ENCODE measurements at places on chromosomes 6 and 20.

- no peak for DNase-seq
Measured at GRCh38 chr6:140897349-140897748, 1235.4 kb upstream of the GJE1 start.

GRCh38 chr20:47356526-47357295 is at the start of gene ZMYND8:
Gene ZMYND8, minus strand, starts transcription at chr20:47356699. Its CDS starts 29 bp downstream, at chr20:47356670.
- peak; percentile 86 for DNase-seq

DNA sequence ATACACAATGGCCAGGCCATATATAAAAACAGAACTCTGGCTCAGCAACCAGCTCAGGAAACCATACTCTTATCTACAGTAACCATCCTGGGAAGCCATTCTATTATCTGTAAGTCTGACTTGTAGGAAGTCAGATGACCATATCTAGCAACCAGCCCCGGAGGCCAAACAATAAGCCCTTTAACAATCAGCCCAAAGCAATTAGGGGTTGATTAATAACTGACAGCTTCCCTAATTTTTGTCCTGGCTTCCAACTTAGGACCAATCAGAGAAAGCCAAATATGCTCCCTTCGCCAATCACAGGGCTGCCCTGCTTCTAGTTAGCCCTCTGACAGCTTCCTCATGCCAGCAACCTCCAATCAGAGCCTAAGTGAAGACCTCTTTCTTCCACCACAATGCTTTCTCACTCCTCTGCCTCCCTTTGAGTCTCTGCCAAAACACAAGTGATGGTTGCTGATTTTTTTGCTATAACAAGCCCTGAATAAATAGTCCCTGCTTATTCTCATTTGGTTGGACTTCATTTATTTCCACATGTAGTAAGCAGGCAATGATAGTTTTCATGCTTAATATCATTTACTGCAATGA is 37.8 kb upstream of the STXBP5 start:
- no peak for DNase-seq

GRCh38 chr20:32823078-32823477 is 3.3 kb downstream of the MAPRE1 start:
- peak; percentile 83 for DNase-seq

GRCh38 chr20:37202267-37202943 is 23.1 kb upstream of the MROH8 start:
- peak; percentile 95 for DNase-seq

DNA sequence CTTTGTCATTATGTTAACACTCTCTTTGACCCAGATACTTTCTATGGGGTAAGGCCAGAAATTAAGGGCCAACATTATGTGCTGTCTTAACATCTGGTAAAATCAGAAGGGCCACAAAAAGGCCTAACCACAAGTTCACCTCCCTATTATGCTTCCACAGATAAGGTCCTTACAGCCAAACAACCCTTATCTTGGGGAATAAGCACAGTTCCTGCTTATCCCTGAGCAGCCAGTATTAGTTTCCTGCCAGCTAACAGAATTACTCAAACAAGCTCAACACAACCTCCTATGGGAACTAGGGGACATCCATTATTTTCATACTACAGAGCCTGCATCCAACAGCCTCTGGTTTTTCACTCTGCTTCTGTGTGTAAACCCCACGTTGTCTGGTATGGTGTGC is 724.8 kb downstream of the HACE1 start:
- no peak for DNase-seq

DNA sequence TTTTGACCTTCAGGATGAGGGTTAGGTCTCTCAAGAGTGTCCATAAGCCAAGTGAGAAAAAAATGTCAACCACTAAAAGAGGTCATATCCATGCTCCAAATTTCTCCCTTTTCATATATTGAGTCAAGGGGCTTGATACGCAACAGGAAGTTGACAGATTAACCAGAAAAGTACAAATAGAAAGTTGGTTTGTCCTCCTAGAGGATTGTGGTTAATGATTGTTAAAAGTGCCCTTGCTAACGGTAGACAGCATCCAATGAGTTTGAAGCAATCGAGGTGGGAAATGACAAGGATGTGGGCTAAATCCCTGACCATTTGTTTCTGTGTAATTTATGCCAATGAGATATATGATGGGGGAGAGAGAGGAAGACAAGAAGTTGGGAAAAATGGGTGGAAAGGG is 18.1 kb upstream of the HBS1L start:
- peak; percentile 71 for DNase-seq

GRCh38 chr20:9616833-9617461 is 102.6 kb downstream of the LAMP5 start:
- peak; percentile 47 for DNase-seq

DNA sequence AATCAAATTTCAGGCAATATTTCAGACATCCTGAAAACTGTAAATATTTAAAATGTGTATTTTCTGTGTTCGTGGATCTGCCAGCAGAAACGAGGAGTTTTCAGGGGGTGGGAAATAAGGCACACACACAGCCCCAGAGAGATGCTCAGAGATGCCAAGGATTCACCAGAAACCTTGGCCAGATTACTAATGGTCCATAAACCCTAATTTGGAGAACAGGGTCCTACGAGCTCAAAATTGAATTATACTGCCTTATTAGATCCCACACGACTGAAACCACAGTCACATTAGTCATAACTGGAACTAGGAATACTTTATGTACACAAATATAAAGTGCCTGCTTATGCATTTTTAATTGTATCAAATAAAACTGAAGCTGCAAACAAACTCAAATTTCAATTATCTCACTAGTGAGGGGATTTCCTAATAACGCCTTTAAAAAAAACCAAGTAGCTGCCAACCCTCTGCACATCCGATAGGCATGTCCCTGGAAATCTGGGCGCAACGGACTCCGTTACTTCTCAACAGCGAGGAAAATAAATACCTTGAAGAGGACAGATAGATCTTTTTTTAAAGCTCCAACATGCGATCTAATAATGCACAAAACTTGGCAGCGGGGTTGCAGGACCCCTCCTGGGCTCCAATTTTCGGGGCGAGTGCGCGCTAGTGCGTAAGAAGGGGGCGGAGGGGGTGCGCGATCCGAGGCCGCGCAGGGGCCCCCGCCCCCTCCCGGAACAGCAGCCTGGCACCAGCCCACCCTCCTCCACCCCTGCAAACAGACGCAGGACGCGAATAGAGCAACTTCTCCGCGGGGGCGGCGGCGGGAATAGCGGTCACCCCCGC is 897 bp downstream of the CHD6 start:
- DNase-seq, result peak; percentile 17

GRCh38 chr6:26383624-26384417 is 913 bp downstream of the BTN2A2 start:
- DNase-seq, result peak; percentile 57

DNA sequence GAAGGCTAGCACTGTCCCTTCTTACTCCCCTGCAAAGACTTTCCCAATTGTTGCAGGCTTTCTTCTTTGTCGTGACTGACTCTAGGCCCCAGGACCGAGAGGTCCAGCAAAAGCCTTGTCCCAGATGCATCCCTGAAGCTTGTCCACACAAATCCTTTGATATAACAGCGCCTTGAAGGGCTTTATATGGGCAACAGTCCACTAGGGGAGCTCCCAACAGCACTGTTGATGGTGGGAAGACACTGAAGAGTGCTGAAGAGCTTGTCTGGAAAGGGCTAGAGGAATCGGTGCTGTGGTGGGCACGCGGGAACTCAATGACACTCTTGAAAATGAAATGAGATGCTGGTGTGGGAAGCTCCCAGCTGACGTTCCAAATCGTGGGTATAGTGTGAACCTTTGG is 316.1 kb upstream of the CDH4 start:
- DNase-seq, result no peak

- DNase-seq, result no peak
Measured at GRCh38 chr6:22221630-22222029, 75.2 kb downstream of the PRL start.

- peak; percentile 81 for DNase-seq
Measured at GRCh38 chr20:33370291-33370690, 31.0 kb downstream of the CDK5RAP1 start.

GRCh38 chr6:68160348-68160747 is 474.7 kb upstream of the ADGRB3 start:
- no peak for DNase-seq

DNA sequence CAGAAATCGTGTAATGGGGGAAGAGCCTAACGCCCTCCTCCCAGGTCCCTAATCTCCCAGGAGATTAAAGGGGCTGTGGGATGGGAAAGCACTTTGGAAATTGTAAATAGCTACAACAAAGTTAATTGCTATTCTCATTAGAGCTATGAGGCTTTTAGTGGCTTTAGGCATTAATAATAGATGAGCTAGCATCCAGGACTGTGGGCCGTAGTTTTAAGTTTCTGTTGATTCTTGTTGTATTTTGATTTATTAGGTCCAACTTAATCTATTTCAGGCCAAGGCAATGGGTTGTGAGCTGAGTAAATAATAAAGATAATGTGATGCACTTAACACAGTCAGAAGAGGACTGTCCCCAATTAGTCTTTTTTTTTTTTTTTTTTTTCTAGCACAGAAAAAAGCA is 67.7 kb downstream of the ANKRD6 start:
- DNase-seq, result no peak

DNA sequence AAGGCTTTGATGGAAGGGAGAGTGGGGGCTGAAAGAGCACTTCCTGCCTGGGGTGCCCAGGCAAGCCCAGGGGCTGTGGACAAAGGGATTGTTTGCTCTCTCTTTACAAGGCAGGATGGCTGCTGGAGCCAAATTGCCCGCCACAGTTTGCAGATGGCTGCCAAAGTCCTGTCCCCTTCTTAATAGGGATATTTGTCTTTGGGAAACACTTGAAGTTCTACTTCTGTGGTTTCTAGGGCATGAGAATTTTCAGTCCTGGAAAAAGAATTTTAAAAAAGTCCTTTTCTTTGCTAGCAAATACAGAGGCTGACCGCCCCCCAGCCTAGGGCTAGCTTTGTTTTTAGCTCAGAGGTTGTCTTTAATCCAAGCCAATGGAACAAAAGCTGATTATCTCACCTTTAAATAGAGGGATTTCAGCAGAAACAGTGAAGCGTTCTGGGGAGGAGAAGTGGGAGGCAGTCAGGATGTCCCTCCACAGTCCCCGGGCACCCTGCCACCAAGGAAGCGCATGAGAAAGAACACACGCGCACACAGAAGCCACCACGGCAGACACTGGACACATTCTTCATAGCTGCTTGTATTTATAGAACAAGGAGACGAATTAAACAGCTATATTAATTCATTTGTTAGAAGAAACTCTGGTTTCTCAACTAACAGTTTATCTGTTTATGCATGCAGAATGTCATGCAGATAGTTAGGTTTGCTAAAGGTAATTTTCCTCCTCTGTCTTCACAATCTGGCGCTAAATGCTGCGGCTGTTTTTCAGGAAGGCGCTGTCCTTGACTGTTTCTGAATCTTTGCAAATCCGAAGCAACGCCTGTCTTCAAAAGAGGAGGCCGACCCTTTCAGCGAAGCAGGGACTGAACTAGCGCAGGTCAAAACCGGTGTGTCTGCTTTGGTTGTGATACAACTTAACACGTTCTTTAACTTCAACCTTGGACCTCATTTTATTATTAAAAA is 736.9 kb downstream of the QKI start:
- no peak for DNase-seq

- no peak for DNase-seq
Measured at GRCh38 chr6:167824591-167825331, 1.9 kb upstream of the AFDN start.

GRCh38 chr20:62155428-62156253 is 12.1 kb downstream of the SS18L1 start:
- DNase-seq, result peak; percentile 72

DNA sequence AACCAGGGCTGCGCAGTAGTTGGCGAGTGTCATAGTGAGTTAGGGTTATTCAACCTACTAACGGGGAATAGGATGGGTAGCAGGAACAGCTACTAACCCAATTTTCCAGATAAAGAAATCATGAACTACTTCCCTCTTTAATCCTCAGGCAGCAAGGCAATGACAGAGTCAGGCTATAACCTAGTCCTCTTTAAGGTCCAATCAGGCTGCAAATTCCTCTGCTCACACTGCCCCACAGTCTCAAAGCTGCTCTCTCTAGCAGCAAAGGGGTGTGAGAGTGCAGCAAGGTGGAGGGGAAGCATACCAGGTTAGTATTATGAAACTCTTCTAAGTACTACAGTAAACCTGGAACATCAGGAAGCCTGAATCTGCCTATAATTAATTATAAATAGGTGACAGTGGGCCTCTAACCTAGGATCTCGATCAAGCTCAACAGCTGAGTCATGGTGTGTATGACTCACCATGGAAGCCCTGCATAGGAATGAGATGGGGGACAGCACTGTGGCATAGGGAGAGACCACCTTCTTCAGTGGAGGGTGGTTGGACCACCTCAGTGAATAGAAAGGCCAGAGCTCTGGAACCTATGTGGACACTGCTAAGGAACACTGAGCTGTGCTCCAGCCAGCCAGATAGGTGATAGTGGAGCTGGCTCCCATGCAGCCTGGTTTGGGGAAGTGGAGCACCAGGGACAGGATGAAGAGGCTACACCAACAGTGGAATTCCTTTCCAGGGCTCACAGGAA is 7.9 kb downstream of the PEX6 start:
- peak; percentile 69 for DNase-seq

GRCh38 chr6:116278854-116279231 is 887 bp downstream of the TSPYL1 start:
- no peak for DNase-seq

GRCh38 chr6:17987447-17987696 is at the start of gene KIF13A:
Gene KIF13A, minus strand, starts transcription at chr6:17987635. Its CDS starts 172 bp downstream, at chr6:17987463.
- no peak for DNase-seq

DNA sequence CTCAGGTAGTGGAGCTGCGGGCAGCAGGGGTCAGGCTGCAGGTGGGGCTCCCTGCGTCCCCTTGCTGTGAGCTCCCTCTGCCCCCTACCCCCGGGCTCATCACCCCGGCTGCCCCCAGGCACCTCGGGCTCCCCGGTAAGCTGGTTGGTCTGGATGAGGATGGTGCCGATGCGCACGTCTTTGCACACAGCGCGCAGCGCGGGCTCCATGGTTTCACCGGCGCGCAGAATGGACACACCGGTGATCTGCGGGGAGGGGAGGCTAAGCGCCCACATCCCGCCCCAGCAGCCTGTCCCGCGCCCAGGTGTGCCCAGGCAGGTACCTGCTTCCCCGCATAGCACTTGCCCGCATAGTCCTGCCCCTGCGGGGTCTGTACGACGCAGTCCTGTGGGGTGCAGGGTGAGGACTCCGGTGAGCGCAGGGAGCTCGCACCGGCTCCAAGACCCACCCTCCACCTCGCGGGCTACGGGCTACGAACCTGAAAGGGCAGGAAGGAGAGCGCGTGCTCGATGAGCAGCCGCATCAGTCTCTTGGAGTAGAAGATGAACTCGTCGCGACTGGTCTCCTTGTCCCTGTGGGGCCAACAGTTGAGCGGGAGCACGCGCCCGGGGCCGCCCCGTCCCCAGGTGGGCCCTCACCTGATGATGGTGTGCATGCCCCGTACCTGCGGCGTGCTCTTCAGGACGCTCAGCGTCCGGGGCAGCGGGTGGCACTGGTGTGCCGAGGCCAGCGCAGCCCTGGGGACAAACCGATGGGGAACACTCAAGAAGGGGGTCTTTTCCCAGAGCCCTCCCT is 15.5 kb downstream of the UCKL1 start:
- no peak for DNase-seq

- DNase-seq, result no peak
Measured at GRCh38 chr6:110419028-110419739, 3.8 kb upstream of the DDO start.

GRCh38 chr6:34284563-34285447 is 36.0 kb upstream of the SMIM29 start:
- no peak for DNase-seq

- DNase-seq, result no peak
Measured at GRCh38 chr6:148998704-148999103, 251.9 kb downstream of the UST start.

GRCh38 chr6:108145639-108146038 is 20.2 kb upstream of the NR2E1 start:
- DNase-seq, result no peak
